ENCODE measurements at places on chromosomes 12 and 14.

DNA sequence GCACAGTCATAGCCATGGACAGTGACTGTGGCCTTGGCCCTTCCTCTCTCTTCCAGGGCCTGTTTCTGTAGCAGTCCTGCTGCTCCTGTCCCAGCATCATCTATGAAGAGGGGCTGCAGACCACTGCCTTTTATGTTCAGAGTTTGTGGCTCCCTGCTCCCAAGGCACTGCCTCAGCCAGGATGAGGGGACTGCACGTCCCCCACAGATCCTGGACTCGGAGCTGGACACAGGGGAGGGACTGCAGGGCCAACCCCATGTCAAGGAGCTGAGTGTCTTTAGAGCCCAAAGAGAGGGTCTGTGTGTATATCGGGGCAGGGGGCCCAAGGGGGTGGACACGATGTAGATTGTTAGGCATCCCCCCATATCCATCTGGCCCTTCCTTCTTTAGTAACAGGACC is 60.6 kb upstream of the DIO3 start:
- DNase-seq, result no peak

DNA sequence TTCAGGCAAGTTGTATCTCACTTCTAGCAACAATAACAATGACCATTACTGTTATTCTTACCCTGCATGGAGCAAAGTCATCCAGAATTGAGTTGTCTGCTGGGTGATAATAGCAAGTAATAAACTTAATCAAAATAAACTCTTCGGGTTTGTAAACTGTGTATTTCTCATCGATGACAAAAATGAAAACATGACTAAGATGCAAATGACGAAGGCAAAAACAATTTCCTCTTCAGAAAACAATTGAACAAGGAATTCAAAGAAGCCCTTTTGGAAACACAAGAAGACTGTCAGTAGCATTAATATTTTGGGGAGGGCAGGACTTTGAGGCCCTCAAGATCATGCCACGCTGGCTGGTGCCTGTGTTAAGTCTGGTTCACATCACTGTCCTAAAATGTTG is 232.0 kb downstream of the BTG1 start:
- DNase-seq, result no peak

DNA sequence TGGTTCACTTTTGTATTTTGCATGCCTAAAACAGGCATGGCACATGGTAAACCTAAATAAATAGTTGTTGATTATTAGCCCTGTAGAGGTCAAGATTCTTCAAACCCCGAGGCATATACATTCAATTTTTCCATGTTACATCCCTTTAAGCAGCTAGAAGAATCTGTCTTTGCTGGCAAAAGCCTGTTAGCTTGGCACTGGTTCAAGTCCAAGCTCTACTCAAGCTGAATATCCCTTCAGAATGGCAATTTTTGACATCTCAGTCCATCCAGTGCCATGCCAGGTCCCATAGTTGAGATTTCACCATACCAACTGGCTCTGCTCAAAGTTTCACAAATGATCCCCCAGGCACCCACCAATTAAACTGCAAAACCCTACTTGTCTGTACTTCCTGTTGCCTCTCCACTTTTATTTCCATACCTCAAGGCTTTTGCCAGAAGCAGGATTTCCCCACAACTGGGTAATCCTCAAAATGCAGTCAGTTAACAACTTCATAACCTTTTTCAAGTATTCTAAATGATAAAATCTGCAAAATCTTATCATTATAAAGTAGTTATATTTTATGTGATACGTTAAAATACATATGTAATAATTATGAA is 9.0 kb upstream of the DCN start:
- DNase-seq, result no peak

- no peak for DNase-seq
Observed at GRCh38 chr12:110684312-110684836, 4.5 kb downstream of the HVCN1 start.

- DNase-seq, result no peak
Observed at GRCh38 chr12:97260786-97261185, 201.8 kb upstream of the RMST start.

DNA sequence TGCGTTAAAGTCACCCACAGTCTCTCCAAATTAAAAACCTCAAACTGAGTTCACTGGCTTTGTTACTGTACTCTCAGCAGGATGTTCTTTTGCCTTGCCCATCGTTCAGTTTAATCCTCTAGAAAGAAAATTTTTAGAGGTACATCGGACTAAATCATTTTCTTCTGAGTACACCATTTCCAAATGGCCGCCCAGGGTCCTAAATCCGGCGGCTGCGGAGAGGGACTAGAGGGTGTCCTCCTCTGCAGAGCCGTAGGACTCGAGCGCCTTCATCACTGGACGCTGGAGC is 1.4 kb downstream of the LIN7A start:
- DNase-seq, result no peak

GRCh38 chr14:23442721-23443356 is 7.4 kb upstream of the MYH7 start:
- no peak for DNase-seq

DNA sequence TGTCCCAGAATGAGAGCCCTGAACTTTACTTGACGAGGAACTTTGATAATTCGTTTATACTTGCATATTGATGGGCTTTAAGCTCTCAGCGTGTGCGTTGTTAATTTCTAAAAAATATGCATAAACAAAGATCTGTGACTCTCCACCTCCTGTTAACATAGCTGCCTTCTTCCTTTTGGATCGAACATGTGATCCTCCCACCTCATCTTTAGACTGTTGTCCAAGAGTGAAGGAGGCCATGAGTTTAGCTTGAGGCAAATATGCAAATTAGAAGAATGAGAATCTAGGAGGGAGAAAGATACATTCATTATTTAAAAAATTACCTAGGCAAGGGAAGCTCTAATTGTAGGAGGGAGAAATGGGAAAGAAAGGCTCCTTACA is 617 bp downstream of the TTC8 start:
- DNase-seq, result no peak

DNA sequence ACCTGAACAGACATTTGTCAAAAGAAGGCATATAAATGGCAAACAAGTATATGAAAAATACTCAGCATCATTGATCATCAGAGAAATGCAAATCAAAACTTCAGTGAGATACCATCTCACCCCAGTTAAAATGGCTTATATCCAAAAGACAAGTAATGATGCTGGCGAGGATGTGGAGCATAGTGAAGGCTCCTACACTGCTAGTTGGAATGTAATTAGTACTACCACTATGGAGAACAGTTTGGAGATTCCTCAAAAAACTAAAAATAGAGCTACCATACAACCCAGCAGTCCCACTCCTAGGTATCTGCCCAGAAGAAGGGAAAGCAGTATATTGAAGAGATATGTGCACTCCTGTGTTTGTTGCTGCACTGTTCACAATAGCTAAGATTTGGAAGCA is 146.1 kb downstream of the TGFB3 start:
- no peak for DNase-seq

GRCh38 chr14:58297412-58297761 is 968 bp upstream of the ARID4A start:
- no peak for DNase-seq

DNA sequence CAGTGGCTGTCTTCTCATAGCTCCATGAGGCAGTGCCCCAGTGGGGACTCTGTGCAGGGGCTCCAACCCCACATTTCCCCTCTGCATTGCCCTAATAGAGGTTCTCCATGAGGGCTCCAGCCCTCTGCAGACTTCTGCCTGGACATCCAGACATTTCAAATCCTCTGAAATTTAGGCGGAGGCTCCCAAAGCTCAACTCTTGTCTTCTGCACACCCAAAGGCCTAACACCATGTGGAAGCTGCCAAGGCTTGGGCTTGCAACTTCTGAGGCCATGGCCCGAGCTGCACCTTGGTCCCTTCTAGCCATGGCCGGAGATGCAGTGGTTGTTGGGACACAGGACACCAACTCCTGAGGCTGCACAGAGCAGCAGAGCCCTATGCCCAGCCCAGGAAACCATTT is 20.5 kb upstream of the PPP2R5C start:
- DNase-seq, result no peak

GRCh38 chr12:26443309-26443708 is 247.9 kb downstream of the SSPN start:
- DNase-seq, result no peak

- DNase-seq, result no peak
Observed at GRCh38 chr12:1773937-1774655, 46.3 kb upstream of the LRTM2 start.

GRCh38 chr12:132952371-132953162 is 3.5 kb downstream of the ZNF605 start:
- no peak for DNase-seq

DNA sequence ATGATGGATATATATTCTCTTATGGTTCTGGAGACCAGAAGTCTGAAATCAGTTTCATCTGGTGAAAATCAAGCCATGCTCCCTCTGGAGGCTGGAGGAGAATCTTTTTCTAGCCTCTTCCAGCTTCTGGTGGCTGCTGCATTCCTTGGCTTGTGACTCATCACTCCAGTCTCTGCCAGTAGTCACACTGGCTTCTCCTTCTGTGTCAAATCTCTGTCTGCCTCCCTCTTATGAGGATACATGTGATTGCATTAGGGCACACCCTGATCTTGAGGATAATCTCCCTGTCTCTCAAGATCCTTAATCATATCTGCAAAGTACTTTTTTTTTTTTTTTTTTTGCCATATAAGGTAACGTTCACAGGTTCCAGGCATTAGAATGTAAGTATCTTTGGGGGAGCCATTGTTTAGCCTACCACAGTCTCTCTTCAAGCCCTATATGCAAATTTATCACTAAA is 17.7 kb downstream of the DNAL1 start:
- no peak for DNase-seq

DNA sequence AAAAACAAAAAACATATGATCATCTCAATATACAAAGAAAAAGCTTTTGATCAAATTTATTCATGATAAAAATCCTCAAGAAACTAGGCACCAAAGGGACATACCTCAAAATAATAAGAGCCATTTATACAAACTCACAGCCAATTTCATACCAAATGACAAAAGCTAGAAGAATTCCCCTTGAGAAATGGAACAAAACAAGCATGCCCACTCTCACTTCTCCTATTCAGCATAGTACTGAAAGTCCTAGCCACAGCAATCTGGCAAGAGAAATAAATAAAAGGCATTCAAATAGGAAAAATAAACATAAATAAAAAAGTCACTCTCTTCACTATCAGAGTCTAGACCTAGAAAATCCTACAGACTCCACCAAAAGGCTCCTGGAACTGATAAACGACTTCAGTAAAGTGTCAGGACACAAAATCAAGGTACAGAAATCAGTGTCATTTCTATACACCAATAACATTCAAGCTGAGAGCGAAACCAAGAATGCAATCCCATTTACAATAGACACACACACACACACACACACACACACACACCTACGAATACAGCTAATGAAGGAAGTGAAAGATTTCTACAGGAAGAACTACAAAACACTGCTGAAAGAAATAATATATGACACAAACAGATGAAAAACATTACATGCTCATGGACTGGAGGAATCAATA is 1486.2 kb upstream of the SEL1L start:
- no peak for DNase-seq

DNA sequence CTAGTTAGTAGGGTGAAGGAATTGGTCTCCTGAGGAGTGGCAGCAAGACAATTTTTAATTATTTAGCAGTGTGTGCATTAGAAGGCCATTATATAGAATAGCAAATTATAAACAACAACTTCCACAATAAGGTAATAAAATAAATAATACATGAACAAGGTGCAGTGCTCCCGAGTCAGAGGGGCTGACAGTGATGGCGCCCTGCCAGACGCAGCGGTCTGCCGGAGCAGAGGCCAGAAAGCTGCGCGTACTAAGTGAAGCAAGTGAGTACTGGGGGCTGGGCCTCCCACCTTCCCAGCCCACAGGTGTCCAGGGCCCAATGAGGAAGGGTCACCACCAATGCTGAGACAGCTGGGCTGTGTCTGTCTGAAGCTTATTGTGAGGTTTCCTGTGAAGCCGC is 72.0 kb upstream of the VRK1 start:
- DNase-seq, result no peak

GRCh38 chr14:67784244-67784823 is 32.1 kb downstream of the ZFYVE26 start:
- DNase-seq, result no peak

DNA sequence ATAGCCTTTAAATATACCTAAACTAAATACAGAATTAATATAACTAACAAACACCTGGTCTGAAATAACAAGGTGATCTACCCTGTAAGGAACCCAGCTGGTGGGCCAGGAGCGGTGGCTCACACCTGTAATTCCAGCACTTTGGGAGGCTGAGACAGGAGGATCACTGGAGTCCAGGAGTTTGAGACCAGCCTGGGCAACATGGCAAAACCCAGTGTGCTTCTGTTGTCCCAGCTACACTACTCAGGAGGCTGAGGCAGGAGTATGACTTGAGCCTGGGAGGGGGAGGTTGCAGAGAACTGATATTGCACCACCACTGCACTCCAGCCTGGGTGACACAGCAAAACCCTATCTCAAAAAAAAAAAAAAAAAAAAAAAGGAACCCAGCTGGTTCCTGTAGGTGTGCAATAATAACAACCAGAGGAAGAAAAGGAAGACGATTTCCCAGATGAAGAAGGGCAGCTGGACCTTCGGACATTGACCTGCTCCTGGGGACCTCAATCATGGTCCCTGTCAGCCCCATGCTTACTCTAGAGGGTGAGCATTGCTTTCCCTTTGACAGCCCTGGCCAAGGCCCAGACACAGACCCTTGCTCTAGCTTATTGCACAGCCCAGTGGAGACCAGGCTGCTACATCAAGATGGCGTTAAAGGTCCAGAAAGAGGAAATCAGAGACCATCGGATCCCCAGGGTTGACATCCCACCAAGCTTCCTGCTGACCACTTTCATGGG is 5.4 kb downstream of the FOS start:
- DNase-seq, result no peak

- no peak for DNase-seq
Observed at GRCh38 chr12:75568393-75568792, 57.0 kb upstream of the KRR1 start.

DNA sequence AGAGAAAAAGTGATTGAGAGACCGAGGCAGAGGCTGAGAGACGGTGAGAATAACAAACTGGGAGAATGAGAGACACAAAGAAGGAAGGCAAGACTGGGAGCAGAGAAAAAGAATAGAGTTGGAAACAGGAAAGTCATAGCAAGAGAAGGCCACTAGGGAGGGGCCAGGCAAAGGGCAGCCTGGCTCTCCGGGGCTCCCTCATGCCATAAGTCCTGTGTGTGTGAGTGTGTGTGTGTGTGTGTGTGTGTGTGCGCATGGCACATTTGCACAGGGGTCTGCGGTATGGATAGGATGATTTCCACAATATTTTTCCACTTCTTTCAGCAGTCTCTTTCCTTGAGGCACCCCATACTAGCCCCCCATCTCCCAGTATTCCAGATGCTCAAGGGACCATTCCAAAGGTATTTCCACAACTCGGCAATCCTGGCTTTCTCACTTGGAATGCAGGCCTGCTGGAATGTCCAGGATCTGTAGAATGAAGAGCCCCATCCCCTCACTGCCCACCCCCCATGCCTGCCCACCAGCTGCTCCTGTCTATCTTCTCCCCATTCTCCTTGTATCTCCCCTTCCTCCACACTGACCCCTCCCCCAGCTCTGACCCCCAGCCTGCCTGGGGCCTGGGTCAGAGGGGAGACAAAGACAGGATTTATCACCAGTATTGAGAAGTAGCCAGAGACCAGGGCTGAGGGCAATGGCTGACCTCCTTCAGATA is 9.0 kb downstream of the GPR84 start:
- no peak for DNase-seq

Data from stimulated activated CD4-positive, alpha-beta T cell treated with anti-CD3 and anti-CD28 coated beads, Interleukin-4, amount 100 ng/mL, for 1 hour (primary cell).